H7 (cell line): ENCODE measurements at places on chromosomes 11 and 22.
A peak's percentile ranks its signal among the peaks of the same experiment; 100 is the strongest.

DNA sequence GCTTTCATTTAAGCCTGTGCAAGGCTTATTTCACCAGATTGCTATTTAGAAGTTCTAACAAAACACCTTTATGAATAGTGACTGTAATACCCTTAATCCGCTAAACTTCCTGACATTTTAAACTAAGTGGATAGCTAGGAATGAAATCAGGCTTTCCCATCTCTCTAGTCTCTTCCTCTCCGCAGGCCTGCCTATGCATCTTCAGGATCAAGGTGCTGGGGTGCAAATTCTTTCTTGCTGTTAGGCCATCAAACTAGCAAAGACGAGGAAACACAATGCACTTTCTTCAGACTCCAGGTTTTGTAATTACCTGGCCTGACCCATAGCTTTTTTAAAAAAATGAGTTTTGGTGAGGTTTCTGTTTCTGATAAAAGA lies 149.4 kb downstream of the DBX1 start:
- no peak for DNase-seq

GRCh38 chr11:66800720-66801428 lies 42.4 kb upstream of the RCE1 start:
- no peak for DNase-seq

GRCh38 chr22:22787786-22788459 lies 99.7 kb upstream of the IGLL5 start:
- peak; percentile 85 for DNase-seq

GRCh38 chr11:17736579-17736893 lies 2.0 kb downstream of the KCNC1 start:
- no peak for DNase-seq

DNA sequence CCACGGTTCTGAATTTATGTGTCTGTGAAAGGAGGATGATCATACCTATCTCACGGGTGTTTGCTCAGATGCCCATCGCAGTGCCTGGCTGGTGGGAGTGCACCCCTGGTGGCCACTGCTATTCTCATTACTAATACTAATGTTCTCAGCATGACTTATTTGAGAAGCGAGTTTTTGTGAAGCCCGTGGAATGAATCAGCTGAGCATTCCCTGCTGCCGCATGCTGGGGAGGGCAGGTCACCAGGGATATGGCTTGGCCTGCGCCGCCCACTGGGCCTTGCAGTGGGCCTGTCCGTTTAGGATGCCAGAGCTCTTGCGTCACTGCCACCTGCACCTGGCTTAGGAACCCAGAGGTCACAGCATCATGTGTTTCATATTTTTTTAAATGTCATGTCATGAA lies 16.9 kb downstream of the CTTN start:
- DNase-seq: no peak

GRCh38 chr22:36136988-36137387 lies 23.6 kb downstream of the APOL3 start:
- DNase-seq: no peak

DNA sequence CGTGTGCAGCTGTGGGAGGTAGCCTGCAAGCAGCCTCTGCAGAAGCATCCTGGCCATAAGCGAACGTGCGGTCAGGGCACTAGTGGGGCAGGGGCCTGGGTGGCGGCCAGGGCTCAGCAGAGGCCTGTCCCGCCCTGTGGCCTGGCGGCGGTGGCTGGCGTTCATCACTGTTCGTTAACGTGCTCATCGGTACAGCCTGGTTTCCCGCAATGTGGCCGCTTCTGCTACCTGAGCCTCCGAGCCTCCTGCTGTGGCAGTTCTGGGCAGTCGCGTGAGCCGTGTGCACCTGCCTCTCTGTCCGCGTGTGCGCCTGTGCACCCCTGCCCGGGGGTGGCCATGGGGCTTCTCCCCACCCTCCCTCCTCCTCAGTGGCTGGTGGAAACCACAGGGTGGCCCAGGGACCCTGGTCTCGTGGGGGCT lies 117.9 kb downstream of the KCNQ1OT1 start:
- peak; percentile 33 for DNase-seq

DNA sequence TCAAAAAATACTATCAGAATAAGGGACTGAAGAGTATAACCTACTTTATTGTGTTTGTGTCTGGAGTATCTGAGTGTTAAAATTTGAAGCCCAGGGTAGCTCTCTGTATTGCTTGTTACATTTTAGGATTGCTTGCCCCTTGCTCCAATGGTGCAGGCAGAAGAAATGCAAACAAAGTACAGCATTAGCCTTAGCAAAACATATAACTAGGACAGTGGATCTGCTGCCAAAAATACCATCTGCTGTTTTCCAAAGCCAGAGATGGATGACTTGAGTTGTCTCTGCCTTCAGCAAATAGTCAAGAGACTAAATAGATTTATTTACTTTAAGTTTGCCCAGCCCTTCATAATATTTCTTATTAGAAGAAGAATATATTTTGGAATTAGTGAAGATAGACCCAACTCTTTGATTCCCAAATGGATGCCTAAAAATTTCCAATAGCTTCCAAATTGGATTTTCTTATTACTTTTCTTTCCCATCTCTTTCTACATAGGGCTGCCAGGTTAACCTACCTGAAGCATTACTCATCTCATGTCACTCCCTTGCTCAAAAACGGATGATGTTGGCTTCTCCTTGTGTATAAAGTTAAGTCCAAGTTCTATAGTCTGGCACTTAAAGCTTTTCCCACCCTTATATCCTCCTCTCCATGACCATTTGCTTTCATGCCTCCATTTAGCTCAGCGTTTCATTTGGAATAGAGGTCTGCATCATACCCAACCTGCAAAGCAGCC lies 66.3 kb downstream of the LDLRAD3 start:
- DNase-seq: no peak

DNA sequence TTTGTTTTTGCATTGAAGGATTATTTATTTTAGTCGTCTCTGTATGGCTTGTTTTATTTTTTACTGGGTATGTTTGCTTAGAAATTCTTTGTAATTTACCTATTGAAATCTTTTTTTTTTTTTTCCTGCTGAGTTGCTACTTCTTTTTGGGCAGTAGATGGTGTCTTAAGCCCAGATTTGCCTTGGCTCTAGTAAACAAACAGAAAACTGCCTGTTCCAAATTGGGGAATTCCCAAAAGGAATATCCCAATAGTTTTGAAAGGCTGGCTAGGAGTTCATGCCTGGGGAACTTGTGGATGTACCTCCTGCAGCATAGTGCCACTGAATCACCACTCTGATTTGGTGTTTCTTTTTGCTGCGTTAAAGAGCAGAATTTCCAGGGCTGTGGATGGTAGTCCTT lies 17.7 kb downstream of the PAMR1 start:
- DNase-seq: no peak

GRCh38 chr11:63866211-63866610 lies 27.3 kb downstream of the MARK2 start:
- DNase-seq: no peak

DNA sequence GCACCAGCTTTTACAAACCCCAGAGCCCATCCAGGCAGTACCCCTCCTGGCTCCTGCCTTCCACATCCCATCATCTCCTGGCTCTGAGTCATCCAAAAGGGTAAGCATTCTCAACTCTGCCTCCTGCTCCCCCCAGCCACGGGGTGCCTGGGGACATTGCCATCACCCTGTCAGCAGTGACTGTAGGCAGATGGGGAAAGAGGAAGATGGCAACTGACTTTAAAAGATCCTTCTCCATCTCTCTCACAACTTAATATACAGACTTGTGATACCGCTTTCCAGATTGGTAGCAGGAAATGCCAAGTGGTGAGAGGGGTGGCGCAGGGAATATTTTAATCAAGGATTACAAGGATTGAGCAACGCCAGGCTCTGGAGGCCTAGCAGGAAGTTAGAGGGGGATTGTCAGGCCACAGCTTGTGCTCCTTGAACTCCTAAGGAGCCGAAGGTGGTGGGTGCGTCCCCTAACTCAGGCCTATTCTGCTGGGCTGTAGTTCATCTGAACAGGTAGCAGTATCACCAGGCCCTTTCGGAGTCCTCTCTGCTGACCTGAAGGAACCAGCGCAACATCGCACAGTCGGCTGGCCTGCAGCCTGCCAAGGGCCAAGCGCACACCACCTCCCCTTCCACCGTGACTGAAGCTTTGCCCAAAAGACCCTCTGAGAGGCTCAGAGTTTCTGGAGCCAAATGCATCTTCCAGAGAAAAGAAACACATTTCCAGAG lies 83.3 kb downstream of the ZC3H12C start:
- peak; percentile 49 for DNase-seq

GRCh38 chr11:131923309-131923708 lies 552.9 kb downstream of the NTM start:
- no peak for DNase-seq

DNA sequence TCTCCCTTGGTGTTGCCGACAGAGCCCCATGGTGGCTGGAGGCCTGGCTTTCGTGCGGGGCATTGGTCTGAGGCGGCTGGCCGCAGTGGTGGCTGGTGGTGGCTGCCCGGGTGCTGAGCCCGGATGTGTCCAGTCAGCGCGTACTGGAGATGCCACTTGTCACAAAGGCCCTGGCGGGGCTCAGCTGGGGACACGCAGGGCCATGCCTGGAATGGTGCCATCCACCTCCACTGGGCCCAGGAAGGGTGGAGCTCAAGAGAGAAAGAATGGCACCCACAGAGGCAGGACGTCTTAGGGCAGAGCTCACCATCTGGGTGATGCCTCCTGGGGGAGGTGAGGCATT lies 92.5 kb downstream of the CEP164 start:
- no peak for DNase-seq

GRCh38 chr11:128499613-128500253 lies 87.6 kb downstream of the ETS1 start:
- DNase-seq: no peak

- no peak for DNase-seq
Observed at GRCh38 chr11:115287266-115287665, 216.9 kb downstream of the CADM1 start.

GRCh38 chr11:101600924-101601323 lies 17.1 kb upstream of the TRPC6 start:
- no peak for DNase-seq

DNA sequence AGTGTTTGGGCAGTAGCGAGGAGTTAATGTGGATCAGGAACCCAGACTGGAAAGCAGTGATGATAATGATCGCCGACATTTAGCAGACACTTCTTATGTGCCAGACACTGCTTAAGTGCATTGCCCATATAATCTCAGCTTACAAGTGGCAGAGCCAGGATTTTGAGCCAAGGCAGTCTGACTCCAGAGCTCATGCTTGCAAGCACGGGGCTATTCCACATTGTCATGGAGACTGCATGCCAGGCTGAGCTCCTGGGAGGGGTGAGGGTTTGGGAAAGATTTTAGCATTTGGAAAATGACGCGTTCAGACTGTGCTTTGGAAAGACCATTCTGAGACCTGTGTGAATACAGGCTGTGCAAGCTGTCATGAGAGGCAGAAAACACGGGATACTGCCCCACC lies 302.7 kb downstream of the DDX10 start:
- DNase-seq: no peak

DNA sequence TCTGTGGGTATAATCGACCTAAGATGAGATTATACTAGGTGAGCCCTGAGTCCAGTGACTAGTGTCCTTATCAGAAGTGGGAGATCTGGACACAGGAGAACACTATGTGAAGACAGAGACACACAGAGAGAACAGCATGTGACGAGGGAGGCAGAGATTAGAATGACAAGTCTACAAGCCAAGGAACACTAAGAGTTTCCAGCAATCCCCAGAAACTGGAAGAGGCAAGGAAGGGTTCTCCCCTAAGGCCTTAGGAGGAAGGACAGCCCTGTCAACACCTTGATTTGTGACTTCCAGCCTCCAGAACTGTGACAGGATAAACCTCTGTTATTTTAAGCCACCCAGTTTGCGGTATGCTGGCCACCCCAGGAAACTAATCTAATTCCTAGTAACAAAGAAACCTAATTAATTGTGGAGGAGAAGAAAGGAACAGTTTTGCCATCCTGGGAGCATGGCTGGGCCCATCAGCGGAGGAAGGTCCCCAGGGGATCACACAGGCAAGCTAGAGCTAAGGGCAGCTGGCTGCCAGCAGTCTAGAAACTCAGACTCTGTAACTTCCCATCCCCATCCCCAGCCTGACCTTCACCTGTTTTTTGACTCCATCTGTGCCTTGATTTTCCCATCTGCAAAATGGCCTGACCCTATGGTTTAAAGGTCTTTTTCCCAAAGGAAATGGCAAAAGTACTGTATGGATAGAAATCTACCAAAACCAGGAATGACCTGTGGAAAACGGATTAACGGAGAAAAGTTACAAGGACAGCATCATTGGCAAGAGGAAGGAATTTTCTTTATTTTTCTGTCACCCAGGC lies 10.3 kb upstream of the THOC5 start:
- DNase-seq: no peak

- DNase-seq: no peak
Observed at GRCh38 chr11:68384530-68385081, 72.2 kb downstream of the LRP5 start.

GRCh38 chr11:96152623-96153022 lies 190.4 kb downstream of the MAML2 start:
- no peak for DNase-seq

DNA sequence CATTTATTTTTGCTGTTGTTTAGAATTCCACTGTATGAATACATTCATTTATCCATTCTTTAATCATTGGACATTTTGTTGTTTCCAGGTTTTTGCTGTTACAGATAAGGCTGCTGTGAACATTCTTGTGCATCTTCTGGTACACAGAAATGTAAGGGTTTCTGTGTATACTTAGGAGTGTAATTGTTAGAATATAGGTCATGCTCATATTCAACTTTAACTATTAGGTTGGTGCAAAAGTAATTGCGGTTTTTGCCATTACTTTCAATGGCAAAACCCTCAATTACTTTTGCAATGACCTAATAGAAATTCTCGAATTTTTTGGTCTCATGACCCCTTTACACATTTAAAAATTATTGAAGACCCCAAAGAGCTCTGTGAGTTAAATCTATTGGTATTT lies 17.3 kb downstream of the ACER3 start:
- no peak for DNase-seq

GRCh38 chr11:27696961-27697360 lies 3.3 kb downstream of the BDNF start:
- DNase-seq: no peak

DNA sequence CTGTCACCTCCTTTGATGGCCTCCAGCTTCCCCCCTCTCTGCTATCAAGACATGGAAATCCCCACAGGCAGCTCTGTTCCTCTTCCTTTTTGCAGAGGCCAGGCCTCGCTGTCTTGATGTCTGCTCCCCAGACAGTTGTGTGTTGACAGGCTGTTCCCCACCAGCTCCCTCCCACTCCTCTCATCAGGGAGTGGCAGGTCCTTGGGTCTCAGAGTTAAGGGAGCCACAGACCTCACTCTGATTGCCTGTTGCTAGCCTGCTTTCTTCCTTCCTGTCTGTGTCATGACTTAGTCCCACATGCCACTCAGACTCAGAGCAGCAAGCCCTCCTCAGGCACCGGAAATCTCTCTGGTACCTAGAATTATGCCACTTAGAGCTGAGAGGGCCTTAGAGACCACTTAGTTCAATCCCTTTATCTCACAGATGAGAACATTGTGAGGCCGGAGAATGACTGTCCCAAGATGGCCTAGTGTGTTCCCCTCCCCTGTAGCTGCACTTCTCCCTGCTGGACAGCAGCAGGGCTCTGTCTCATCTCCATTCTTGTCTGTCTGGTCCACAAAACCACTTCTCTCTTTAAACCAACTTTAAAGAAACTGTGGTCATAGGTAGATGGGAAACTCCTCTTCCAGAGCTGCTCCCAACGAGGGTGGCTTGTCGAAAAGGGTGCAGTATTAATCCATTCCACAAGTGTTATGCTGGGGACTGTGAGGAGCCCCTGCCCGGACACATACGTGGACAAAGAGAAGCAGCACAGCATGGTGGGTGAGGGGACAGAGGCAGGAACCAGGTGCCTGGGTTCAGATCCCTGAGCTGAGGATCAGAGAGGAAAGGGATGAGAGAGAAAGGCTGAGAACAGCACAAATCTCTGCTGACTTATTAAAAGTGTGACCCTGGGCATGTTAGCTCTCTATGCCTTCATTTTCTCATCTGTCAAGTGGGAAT lies 4.2 kb downstream of the AMPD3 start:
- DNase-seq: no peak
